ENCODE measurements at places on chromosomes 6 and 20.

- DNase-seq, result no peak
These were observed 33.6 kb upstream of the NOP56 start for GRCh38 chr20:2618815-2619214.

GRCh38 chr20:53524589-53525312, 68.9 kb downstream of the ZNF217 start:
- DNase-seq, result no peak

- no peak for DNase-seq
These were observed 18.2 kb downstream of the MAS1 start for GRCh38 chr6:159908979-159909378.

DNA sequence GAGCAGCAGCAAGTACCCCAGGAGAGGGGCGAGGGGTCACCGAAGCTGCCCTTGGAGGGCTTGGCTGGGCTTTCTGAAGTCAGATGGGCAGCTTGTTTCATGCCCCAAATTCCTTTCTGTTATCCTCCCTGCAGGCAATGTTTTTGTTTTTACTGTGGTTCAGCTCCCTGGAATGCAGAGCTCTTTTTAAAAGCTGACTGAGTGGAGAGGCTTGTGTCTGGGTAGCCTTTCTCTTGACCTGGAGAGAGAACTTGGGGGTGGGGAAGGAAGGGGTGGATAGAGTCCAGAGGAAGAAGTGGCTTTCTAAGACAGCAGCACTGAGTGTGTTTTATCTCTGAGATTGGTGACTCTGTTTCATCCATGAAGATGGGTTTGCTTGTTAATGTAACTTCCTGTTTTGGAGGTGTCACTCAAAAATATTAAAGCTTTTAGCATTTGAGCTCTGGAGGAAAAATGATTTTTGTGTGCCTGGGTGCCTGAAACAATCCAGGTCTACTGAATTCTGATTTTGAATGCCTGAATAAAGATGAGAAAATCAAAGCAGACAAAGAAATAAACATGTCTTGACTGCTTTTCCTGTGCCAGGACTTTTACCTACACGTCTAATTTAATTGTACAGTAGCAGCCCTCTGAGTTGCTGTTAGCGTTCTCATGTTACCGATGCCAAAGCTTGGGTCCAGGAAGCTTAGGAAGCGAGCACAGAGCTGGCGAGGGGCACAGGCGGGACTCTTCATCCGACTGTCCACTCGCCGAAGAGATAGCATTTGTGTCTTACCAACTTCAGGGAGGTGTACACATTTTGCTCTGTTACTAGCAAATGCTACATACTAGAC, 78.2 kb upstream of the EEF1E1 start:
- DNase-seq, result no peak

GRCh38 chr6:152136449-152136825, 329.0 kb downstream of the ESR1 start:
- DNase-seq, result no peak

DNA sequence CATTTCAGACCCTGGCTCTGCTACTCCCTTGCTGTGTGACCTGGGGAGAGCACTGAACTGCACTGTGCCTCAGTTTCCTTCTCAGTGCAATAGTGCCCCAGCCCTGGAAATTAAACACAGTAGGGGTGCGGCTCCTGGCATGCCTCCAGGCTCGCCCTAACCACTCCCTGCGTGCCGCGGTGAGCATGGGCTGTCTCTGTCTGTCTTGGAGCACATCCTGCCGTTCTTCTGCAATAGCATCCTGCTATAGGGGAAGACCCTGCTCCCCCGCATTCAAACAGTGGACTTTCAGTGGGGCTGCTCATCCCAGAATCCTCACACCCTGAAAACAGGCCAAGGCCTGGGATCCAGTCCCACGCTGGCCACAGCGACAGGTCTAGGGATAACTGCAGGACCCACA, 129.5 kb downstream of the FOXC1 start:
- DNase-seq, result no peak

GRCh38 chr6:143937668-143937970, 70.4 kb downstream of the PLAGL1 start:
- no peak for DNase-seq

DNA sequence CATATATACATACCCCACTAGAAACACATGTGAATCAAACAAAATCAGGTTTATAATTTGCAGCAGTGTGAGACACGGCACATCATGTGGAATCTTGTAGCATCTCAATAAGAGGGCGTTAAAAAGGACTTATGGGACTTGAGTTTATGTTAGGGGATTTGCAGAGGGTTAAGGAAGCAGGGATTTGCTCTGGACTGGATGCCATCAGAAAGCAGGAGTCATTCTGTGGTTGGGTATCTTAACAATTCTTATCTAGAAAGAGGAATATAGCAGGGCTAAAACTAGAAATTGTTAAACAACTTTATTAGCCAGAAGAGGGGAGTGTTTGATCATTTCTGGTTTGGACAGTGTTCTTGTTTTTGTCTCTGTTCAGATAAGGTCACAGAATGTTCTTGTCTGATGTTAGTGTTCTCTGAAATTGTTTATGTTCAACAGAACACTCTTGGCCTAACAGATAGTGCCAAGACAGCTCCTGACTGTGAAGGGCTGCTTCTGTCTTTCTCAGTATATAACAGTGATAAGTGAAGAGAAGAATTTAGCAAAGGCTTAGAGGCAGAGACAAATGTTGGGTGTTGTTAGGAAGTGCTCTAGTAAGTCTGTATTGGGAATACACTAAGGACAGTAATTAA, 39.2 kb downstream of the LIN28B start:
- no peak for DNase-seq

GRCh38 chr20:49882171-49882970, 33.0 kb downstream of the SPATA2 start:
- no peak for DNase-seq

DNA sequence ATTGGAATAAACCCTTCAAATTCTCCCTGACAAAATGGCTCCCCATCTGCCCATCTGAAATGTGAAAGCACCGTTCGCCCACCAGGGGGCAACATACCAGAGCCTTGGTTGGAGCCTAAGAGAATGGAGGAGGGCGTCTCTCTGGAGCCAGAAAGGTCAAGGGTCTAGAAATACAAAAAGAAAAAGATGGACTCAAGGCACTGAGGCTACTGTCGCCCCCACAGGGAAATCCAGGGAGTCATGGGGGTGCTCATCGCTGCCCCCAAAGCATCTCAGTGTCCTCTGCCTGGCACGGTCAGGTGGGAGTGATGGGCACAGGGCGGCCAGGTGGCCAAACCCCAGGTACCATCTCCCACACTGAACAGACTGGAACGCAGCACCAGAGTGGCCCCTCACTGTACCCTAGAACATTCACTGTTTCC, 136.3 kb downstream of the ZMYND8 start:
- no peak for DNase-seq

DNA sequence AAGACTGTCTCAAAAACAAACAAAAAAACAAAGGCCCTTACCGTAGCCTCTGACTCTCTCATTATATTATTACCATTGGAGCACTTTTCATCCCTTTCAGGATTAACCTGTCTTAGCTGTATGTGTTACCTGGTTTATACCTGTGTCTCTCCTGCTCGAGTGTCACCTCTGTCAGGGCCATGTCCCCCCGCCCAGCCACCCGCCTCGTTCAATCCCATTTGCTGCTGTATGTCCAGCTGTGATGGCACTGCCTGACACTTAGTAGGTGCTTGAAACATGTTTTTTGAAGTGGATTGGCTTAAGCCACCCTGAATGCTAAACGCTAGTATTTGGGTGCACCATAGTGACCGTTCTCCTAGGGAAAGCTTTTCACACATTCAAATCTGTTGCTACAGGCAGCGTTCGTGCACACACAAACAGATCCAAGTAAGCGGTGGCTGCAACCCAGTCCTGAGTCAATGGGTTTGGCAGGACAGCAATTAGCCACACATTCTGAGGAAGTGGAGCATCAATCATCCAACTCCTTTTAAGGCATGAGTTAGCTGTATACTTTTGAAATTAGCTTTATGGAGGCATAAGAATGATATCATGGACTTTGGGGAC, 98.9 kb upstream of the ZNF217 start:
- DNase-seq, result no peak

DNA sequence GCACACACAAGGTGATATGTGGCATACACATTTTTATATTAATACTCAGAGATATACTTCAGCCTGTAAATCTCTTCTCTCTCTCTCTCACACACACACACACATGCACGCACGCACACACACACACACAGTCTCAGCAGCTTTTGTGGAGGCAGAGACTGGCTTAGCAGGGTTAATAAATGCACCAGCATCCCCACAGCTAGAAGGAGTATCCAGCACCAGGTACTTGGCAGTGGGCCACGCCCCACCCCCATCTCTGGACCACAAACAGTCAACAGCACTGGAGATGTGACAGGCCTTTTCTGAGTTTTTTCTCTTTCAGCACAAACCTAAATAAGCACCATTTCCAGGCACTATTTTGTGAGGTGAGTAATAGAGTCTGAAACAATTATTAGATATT, 47.3 kb upstream of the LRFN2 start:
- DNase-seq, result no peak

- DNase-seq, result no peak
These were observed 54.2 kb downstream of the TFAP2C start for GRCh38 chr20:56683077-56683865.

GRCh38 chr20:49608752-49609670, 41.1 kb upstream of the PTGIS start:
- peak; percentile 80 for DNase-seq

- peak; percentile 60 for DNase-seq
These were observed 801 bp downstream of the SRC start for GRCh38 chr20:37346535-37347346.

DNA sequence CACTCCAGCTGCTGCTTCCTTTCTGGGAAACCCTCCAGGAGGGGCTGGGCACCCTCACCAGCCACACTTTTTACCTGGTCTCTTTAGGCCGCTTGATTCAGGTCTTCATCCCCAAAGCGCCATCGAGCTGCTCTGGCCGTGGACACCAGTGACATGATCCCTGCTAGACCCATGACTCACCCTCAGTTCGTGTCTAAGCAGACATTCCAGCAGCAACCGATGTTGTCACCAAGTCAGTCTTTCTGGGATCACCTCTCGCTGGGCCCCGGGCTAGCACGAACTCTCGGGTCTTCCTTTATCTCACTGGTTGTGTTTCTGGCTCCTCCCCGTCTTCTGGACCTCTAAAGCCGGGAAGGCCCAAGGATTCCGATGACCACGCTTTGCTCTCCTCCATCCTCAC, 43.0 kb upstream of the GPR31 start:
- no peak for DNase-seq

DNA sequence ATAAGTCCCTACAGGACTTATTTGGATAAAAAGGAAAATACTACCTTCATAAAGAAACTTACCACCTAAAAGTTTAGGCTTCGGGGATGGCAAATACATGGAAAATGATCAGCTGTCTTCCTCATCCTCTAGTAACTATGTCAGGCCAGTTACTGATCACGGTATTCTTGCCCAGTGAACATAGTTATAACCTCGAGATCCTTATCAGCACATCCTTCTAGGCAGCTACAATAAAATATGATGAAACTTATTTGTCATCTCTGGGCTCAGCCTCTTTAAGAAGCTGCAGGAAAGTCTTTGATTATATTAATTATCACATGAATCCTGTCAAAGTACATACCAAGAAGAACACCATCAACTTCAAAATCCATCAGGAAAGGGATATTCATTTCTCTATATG, 41.8 kb downstream of the SF3B5 start:
- DNase-seq, result no peak

GRCh38 chr6:110537208-110538123, 61.1 kb upstream of the SLC22A16 start:
- DNase-seq, result no peak

DNA sequence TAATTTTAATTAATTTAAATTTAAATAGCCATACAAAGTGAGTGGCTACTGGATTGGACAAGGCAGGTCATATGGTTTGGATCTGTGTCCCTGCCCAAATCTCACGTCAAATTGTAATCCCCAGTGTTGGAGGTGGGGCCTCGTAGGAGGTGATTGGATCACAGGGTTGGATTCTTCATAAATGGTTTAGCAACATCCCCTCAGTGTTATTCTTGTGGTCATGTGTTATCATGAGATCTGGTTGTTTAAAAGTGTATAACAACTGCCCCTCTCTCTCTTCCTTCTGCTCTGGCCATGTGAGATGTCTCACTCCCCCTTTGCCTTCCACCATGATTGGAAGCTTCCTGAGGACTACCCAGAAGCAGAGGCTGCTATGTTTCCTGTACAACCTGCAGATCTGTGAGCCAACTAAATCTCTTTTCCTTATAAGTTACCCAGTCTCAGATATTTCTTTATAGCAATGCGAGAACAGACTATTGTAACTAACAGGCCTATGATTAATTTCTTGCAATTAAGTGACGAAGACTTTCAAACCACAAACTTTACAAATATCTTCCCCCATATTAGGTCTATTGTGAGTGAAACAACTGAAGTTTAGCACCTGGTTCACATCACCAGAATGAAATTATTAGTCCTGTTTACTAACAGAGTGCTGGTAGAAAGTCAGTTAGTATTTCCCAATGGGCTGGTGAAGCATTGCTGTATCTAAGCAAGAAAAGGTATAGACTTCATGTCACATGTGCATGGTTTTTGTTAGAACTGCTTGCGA, 60.0 kb upstream of the TNFAIP3 start:
- DNase-seq, result no peak

- DNase-seq, result no peak
These were observed 27.8 kb downstream of the FGD2 start for GRCh38 chr6:37033255-37033654.

DNA sequence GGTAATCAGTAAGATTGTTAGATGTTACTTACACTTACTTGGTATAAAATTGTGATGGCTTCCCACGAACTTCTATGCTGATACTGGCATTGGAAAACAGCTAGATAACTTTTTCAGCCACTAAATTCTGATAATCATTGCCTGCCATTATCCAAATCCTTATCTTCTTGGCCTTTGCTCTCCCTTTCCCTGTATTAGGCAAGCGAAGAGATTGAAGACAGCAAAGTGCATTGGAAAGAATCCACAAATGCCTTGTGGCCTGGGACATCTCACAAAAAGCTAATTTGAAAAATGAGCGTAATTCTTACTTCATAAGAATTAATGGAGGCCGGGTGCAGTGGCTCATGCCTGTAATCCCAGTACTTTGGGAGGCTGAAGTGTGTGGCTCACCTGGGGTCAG, 79.5 kb upstream of the MARCKS start:
- DNase-seq, result no peak

GRCh38 chr6:71498638-71499037, 210.0 kb downstream of the OGFRL1 start:
- DNase-seq, result no peak

GRCh38 chr6:125534430-125535263, 214.8 kb upstream of the HEY2 start:
- DNase-seq, result no peak

Measured in left forelimb (tissue), 1 donor.